Inflammatory macrophage (primary cell): ENCODE measurements at places on chromosomes 16 and 17.

DNA sequence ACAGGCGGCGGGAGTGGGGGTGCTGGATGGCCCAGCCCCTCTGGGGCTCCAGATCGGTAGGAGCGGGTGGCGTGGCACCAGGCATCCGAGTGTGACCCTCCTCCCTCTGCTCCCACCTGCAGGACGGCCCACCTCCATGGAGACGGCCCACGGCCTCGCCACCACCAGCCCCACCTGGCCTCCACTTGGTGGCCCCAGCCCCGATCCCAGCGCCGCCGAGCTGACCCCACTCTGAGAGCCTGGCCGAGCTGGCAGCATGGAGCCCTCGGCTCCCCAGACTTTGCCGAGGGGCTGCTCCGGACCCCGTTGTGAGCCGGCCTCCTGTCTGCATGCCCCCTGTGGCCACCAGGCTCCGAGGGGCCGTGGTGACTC, 4.7 kb upstream of the NUDT16L1 start:
- DNase-seq, result no peak

DNA sequence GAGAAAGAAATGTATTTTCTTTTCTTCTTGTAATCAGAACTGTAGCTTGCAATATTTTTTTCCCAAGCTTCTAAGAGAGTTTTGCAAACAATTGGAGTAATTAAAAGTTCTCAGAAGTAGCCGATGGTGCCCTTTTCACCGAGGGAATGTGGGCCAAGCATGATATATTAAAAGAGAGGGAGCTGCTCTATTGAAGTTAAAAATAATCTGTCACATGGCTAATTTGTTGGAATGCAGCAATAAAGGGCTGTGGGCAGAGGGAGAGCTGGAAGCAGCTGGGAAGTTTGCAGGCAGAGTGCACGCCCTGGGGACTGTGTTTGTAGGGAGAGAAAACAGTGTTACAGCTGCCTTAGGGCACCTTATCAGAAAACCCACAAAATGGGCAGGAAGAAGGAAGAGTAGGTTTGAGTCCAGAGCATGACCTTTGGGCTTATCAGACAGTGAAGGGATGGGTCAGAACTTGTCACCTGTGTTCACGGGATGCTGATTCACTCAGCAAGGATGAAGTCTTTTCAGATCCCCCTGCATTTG, 18.5 kb upstream of the TERF2 start:
- DNase-seq, result no peak

DNA sequence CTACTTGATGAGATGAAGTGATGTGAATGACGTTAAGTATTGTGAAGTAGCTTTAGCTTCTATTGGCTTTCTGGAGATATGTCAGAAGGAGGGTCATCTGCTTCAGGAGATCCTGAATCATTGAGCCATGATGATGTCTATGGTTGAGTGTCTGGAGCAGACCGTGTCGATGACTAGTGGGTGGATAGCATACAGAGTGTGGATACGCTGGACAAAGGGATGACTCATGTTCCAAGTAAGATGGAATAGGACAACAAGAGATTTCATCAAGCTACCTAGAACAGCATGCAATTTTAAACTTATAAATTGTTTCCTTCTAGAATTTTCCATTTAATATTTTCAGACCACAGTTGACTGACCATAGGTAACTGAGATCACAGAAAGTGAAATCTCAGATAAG, 116.1 kb upstream of the RBBP6 start:
- DNase-seq, result no peak

- DNase-seq, result no peak
These were observed 10.0 kb downstream of the CACNA1G start for GRCh38 chr17:50570528-50570927.

- no peak for DNase-seq
These were observed 161.5 kb downstream of the C16orf78 start for GRCh38 chr16:49534901-49535610.

GRCh38 chr17:11278186-11278991, 37.4 kb downstream of the SHISA6 start:
- no peak for DNase-seq

DNA sequence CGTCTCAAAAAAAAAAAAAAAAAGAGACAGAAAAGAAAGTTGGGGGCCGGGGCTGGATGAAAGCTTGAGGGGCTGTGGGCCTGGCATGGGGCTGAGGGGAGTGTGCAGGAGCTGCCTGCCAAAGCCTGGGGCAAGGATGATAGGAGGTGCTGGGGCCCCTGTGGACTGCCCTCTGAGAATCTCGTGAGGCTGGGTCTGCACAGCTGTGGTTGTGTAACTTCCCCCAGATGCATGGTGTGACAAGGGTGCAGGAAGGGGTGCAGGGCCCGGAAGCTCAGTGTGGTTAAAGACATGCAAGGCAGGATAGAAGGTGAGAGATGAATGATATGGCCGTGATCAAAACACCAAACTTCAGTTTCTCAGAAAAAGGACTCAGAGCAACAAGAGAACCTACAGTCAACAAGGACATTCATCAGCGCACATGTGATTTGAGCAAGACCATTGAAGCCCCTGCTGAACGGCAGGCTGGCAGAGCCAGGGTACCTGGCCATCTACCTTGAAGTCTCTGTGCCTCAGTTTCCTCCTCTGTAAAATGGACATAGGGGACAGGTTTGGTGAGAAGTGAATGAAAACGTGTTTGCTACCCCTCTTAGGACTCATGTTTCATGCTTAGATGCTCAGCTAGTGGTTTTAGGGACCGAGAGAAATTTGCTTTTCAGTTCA, 9.6 kb downstream of the IL32 start:
- DNase-seq, result no peak

DNA sequence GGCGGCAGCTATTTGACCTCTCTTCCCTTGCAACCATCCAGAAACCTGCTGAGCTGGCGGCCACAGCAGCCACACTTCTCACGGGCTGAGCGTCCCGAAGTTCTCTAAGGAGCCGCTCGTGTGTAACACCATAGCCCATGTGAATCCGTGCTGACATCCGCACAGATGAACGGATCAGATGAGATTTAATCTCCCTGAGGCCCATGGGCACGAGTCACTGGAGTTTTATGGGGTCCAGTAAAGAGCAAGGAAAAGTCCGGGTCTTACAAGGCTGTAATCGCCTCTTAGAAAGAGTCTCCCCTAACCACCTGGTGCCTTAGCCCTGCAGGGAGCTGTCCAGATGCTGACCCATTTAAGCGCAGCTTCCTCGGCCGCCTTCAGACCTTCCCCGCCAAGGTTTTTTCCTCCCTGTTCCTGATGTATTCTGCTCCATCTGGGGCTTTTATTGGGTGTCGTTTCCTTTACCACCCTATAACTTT, 5.5 kb upstream of the CACNG5 start:
- DNase-seq, result no peak

- DNase-seq, result no peak
These were observed 10.0 kb downstream of the RAPGEFL1 start for GRCh38 chr17:40187238-40187637.

GRCh38 chr16:31880322-31880979, 6.8 kb downstream of the ZNF267 start:
- peak; percentile 84 for DNase-seq

- DNase-seq, result no peak
These were observed 8.4 kb upstream of the EXOC7 start for GRCh38 chr17:76111956-76112355.

DNA sequence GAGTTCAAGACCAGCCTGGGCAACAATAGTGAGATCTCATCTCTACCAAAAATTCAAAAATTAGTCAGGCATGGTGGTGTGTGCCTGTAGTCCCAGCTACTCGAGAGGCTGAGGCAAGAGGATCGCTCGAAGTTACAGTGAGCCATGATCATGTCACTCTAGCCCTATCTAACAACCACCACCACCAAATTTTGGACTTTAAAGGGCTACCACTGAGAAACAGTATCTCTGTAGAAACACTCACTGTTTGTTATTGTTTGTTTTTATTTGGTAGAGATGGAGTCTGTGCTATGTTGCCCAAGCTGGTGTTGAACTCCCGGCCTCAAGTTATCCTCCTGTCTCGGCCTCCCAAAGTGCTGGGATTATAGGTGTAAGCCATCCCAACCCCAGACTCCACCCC, 1.3 kb upstream of the UBALD2 start:
- no peak for DNase-seq

DNA sequence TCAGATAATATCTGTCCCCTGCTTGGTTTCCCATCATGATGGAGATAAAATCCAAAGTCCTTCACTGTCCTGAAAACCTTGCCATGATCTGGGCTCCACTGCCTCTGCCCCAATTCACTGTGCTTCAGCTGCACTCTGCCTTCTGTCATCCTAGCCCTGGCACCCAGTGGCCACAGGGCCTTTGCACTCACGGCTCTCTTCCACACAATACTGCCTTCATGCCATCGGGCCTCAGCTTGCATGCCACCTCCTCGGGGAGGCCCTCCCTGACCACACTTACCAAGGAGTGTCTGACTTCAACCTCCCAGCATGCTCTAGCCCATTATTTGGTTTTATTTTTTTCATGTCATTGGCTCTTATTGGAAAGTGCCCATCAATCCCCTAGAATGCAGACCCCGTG, 146.1 kb downstream of the C16orf78 start:
- no peak for DNase-seq

- DNase-seq, result no peak
These were observed 19.5 kb downstream of the ANKRD40 start for GRCh38 chr17:50688245-50688644.

DNA sequence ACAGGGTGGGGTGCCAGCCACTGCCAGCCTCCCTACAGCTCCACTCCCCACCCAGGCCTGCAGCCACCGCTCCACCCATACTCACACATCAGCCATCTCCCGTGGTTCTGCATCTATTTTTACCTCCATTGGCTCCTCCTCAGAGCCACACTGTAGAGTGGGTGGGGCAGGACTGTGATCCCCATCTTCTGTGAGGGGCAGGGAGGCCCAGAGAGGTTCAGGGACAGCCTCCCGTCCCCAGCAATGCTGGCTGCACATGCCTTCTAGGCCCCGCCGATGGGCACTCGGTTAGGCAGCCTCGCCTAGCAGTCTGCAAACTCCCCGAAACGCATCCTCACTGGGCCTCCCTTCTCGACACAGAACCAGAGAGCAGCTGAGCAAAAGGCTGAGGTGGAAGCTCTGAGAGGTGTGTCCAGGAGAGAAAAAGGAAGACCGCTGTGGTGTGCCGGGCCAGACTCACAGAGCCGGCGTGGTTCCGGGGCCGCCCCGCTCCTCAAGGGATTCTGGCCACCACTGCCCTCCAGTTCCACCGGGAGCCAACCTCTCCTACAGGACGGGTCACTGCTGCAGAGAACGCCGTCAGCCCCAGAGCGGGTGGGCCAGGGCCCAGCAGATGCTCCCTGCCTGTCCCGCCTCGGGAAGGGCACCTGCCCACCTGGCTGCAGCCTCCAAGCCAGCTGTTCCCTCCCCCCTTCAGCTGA, 71.9 kb downstream of the ABR start:
- peak; percentile 49 for DNase-seq

- DNase-seq, result peak; percentile 97
These were observed 4.3 kb downstream of the VAMP2 start for GRCh38 chr17:8158267-8159031.

DNA sequence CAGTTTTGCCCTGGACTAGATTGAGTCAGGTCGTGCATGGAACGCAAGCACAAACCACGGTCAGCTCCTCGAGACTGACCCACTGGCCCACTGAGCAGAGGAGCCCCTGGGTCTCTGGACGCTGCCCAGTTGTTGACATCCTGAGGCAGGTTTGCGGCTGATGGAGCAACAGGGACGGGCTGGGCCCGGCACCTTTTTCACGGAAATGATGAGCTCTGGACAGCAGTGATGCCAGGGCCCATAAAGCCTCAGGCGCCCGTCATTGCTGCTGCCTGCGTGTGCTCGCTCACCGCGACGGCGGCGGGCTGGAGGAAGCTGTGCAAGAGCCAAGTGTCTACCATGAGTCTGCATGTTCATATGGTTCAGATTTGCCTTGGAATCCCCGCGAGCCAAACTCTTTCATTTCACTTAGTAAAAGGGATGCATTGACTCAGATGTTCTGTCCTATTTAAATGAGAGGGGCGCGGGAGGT, 30.8 kb upstream of the CRISPLD2 start:
- DNase-seq, result no peak

- DNase-seq, result no peak
These were observed 117.9 kb downstream of the CYLD start for GRCh38 chr16:50859628-50860360.

DNA sequence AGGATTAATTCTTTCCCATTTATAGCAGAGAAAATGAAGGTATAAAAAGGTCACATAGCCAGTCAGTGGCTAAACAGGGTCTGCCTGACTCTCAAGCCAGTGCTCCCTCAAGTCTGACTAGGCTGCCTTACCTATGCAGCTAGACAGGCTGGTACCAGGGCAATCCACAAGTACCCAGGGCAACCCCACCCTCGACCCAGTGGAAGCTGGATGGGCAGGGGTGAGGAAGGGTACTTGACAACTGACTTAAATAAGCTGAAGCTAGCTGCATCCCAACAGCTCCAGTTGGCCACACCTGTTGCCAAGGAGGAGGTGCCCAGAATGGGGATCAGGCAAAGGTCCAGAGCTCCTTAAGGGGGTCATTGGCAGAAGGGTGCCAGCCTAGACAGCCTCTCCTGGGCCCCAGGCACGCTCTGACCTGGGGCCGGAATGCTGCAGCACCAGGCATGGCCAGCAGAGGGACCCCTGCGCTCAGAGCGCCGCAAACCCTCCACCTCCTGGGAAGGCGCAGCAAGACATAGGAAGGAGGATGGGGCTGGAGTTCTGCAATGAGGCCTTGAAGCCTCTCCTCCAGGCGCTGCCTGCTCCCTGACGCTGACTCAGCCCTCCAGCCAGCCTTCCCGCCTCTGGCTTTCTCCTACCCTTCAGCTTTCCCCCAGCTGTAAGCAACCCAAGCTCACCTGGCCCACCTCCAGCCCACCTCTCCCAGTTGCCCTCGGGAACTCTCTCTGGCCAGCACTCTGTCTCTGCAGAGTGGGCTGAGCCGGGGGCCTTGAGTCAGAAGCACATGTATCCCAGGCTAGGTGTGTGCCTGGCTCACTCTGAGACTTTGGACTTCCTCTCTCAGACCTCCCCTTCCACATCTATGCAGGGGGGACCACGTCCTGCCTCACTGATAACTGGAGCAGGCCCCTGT, 28.8 kb downstream of the MPP2 start:
- peak; percentile 75 for DNase-seq

- DNase-seq, result no peak
These were observed 333 bp downstream of the MAFG start for GRCh38 chr17:81927152-81927652.

GRCh38 chr16:14302399-14303181, 231.5 kb downstream of the MRTFB start:
- no peak for DNase-seq

DNA sequence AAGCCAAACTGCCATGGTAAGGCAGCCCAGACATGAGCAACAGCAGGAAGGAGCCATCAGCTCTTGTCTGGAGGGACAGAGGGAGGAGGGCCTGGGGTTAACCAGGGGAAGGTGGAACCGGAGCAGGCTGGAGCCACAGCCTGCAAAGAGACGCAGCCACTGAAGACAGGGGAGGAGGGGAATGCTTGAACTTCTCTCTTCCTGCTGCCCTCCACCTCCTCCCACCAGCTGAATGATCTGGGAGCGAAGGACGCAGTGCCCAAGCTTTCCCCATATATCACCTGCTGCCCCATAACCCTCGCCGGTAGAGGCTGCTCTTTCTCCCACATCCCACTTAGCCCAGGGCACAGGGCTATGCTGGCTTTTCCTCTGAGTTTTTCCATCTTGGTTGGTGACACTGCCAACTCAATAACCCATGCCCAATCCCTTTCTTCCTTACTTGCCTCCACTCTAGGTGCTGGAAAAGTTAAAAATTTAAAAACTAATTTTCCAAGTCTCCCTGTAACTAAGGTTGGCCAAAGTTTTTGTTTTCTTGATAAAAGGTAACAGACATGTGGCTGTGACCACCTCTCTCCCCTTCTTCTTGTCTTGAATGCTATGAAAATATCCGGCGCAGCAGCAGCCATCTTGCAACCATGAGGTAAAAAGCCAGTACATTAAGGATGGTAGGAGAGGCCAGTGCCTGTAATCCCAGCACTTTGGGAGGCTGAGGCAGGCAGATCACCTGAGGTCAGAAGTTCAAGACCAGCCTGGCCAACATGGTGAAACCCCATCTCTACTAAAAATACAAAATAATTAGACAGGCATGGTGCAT, 21.8 kb upstream of the CACNG4 start:
- no peak for DNase-seq
